ENCODE measurements at places on chromosomes 12 and 14. TPM values are rescaled to one million over a fixed set of nuclear protein-coding genes. Genes with fewer than 3 reads are reported as not detected.

LUM gene
- total RNA-seq, result 0.28 TPM

SMIM41 gene
- total RNA-seq, result not detected

AKAP3 gene
- 0.05 TPM for total RNA-seq

SAMD15 gene
- 1.9 TPM for total RNA-seq

EPYC gene
- not detected for total RNA-seq

TEX52 gene
- total RNA-seq, result not detected

ABCD2 gene
- not detected for total RNA-seq

FGF23 gene
- not detected for total RNA-seq

TSHR gene
- total RNA-seq, result not detected

PMEL gene
- 1.1 TPM for total RNA-seq

SART3 gene
- total RNA-seq, result 40.2 TPM

PLA2G1B gene
- total RNA-seq, result not detected

SRGAP1 gene
- 11.1 TPM for total RNA-seq

All from A549 treated with Mapracorat at 1 μM for 4 hours (cell line).